Activated gamma-delta T cell (primary cell): ENCODE measurements at places on chromosomes 1 and 21.
A peak's percentile ranks its signal among the peaks of the same experiment; 100 is the strongest.

- no peak for DNase-seq
Measured at GRCh38 chr1:56817716-56818463, 1.3 kb downstream of the FYB2 start.

- no peak for DNase-seq
Measured at GRCh38 chr1:103561643-103562395, 9.6 kb upstream of the AMY2B start.

GRCh38 chr1:169949139-169949538, 55.4 kb upstream of the SCYL3 start:
- DNase-seq = no peak

- no peak for DNase-seq
Measured at GRCh38 chr1:19866758-19867157, 15.4 kb upstream of the OTUD3 start.

GRCh38 chr21:46559291-46559983, 45.4 kb downstream of the S100B start:
- DNase-seq = peak; percentile 47

DNA sequence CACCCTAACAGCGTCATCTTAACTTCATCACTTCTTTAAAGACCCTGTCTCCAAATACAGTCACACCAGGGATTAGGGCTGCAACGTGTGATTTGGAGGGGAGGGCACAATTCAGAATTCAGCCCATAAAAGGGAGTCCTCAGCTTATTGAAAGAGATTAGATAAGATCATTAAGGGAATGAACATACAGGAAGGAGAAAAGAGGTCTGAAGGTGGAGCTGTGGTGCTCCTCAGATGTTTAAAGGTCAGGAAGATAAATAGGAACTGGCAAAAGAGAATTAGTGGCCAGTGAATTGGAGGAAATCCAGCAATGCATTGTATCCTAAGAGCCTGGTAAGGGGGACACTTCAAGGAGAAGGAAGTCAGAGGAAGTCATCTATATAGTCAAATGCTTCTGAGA, 113.5 kb downstream of the PROX1 start:
- no peak for DNase-seq

DNA sequence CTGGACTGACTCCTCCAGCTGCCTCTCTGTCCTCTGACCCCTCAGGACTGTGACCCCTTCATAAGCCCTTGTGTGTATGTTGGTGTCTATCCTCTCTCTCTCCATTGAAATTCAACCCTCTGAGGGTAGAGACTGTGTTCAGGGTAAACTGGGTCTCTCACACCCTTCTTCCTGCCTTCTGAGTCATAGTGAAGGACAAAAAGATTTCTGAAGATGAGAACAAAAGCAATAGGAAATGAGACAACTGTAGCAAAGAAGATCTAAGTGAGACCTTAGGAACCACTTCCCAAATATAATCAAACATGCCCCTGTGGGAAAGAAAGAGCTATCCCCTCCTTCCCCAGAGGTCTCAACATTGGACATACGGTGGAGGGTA, 16.9 kb downstream of the NUAK2 start:
- no peak for DNase-seq

- DNase-seq = no peak
Measured at GRCh38 chr1:84267476-84267875, 34.0 kb upstream of the SAMD13 start.

GRCh38 chr1:198620951-198621824, 17.7 kb upstream of the PTPRC start:
- no peak for DNase-seq
